ENCODE measurements at places on chromosomes 2 and 18.

DNA sequence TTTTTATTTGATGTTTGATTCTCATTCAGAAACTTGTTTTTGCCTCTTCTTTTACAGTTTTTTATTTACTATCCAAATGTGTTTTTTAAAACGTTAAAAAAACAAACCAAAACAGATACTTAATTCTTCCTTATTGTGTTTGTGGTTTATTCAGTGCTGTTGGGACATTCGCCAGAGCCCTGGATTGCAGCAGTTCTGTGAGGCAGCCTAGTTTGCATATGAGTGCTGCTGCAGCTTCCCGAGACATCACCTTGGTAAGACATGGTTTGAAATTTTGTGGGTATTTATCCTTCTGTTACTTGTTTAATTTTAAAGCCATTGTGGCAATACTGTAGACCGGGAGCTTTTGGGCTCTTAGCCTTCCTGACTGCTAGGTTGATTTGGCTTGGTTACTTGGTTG is 91.2 kb downstream of the MTA3 start:
- DNase-seq, result no peak

GRCh38 chr2:1486670-1487069 is 73.4 kb downstream of the TPO start:
- no peak for DNase-seq

GRCh38 chr18:79518683-79519128 is 123.0 kb downstream of the NFATC1 start:
- DNase-seq, result no peak

- DNase-seq, result no peak
These were observed 74.1 kb downstream of the LTBP1 start for GRCh38 chr2:33020883-33021282.

- DNase-seq, result no peak
These were observed 124.7 kb upstream of the GATA6 start for GRCh38 chr18:22044474-22045220.

- DNase-seq, result no peak
These were observed 58.6 kb downstream of the GALNT14 start for GRCh38 chr2:31079665-31080064.

GRCh38 chr2:19038071-19039015 is 320.1 kb downstream of the OSR1 start:
- no peak for DNase-seq

- peak; percentile 55 for DNase-seq
These were observed 71.7 kb downstream of the NCAPH start for GRCh38 chr2:96407041-96407918.

DNA sequence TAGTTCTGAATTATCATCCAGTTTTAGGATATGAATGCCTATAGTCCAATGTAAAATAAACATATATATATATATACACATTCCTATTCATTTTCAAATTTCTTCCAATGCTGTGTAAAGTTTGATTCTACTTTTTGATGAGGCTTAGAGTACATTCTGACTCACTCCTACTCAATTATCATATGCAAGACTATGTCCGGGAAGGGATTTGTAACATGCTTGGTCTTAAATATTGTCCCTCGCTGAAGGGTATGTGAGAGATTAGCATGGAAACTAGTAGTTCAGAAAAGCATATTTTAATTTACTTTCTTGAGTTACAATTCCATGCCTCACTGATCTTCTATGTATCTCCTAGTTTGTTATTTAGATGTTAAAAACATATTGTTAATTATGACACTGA is 377.7 kb upstream of the MAP2 start:
- no peak for DNase-seq

DNA sequence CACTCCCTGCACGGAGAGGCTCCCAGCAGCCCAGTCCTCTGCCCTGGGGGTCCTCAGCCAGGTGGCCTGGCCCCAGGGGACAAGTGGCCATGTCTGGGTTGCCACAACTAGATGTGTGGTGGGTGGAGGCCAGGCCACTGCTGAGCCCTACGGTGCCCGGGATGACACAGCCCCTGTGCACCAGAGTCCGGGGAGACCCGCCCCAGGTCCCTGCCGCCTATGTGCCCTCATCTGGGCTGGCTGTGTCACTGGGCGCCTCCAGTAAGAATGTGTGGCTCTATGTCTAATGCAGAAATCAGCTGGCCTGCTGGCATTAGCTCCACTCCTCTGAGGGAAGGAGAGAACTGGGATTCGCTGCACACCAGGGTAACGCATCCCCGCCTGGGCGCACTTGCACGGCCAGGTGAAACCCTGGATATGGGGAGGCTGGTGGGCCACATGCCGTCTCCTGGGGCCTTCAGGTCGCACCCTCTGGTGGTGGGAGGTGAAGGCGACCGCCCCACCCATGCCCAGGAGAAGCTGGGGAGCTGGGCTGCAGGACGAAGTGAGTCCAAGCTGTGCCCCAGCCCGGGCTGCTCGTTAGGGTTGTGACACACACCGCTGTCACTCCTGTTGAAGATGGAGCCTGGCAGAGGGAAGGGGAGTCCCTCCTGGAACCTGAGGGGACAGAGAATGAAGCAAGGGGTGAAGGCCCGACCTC is 136.1 kb downstream of the PTGR3 start:
- no peak for DNase-seq

All from stimulated activated CD4-positive, alpha-beta T cell treated with anti-CD3 and anti-CD28 coated beads, Interleukin-1b, Interleukin-23, amount 100 ng/mL, for 1 hour (primary cell).